ENCODE measurements at places on chromosomes 3 and 15.

DNA sequence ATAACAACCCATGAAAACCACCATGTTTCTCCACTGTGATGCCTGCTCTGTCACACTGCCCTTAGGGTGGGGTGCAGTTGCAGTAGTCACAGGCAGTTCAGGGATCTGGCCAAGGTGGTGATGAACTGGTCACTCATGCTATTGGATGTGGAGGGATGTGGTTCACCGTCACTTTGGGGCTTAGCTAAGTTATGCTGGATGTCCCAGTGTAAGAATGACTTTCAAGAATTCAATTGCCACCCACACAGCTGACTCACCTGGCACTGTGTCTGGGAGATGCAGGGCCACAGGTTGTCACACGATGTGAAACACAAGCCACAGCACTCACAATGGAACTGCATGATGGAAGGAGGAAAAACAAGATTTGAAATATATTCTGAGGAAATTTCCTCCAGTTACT is 146.1 kb upstream of the CTNNB1 start:
- H3K4me3 ChIP-seq = no peak overlapping the region
- H3K27ac ChIP-seq = no peak overlapping the region
- DNase-seq = no peak
- no peaks in the 10 kb centered on the region for H3K36me3 ChIP-seq
- no peaks in the 10 kb centered on the region for H3K4me1 ChIP-seq

- DNase-seq = no peak
- H3K36me3 ChIP-seq = no peaks in the 10 kb centered on the region
- no peak overlapping the region for H3K27ac ChIP-seq
- H3K4me1 ChIP-seq = no peaks in the 10 kb centered on the region
- no peaks in the 10 kb centered on the region for H3K27me3 ChIP-seq
Observed at GRCh38 chr3:174495928-174496327, 363.2 kb upstream of the NAALADL2 start.

DNA sequence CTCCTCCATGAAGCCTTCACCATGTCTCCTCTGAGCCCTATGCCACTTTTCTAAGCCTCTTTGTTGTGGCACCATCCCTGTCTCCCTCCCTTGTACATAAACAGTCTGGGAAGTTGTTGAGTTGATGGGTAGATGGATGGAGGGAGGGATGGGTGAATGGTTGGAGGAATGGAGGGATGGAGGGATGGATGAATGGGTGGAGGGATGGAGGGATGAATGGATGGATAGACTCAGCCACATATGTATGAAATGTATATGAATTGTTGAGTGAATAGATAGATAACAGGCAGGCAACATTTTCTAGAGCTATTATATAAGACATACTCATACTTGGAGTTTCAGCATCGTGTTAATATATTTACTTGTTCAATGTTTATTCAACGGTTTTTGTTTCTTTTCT is 58.3 kb upstream of the HES1 start:
- H3K27me3 ChIP-seq = peaks cover 46% of the 10 kb centered on the region
- H3K36me3 ChIP-seq = no peaks in the 10 kb centered on the region
- no peak for DNase-seq
- H3K27ac ChIP-seq = no peak overlapping the region
- no peaks in the 10 kb centered on the region for H3K4me1 ChIP-seq

GRCh38 chr15:31102374-31103342 is 1.1 kb upstream of the TRPM1 start:
- no peak overlapping the region for H3K27ac ChIP-seq
- H3K4me3 ChIP-seq = no peak overlapping the region
- no peak for DNase-seq

- H3K27ac ChIP-seq = no peak overlapping the region
- H3K4me1 ChIP-seq = no peaks in the 10 kb centered on the region
- H3K4me3 ChIP-seq = no peak overlapping the region
- no peak for DNase-seq
Observed at GRCh38 chr3:178895178-178895789, 176.3 kb downstream of the ZMAT3 start.

DNA sequence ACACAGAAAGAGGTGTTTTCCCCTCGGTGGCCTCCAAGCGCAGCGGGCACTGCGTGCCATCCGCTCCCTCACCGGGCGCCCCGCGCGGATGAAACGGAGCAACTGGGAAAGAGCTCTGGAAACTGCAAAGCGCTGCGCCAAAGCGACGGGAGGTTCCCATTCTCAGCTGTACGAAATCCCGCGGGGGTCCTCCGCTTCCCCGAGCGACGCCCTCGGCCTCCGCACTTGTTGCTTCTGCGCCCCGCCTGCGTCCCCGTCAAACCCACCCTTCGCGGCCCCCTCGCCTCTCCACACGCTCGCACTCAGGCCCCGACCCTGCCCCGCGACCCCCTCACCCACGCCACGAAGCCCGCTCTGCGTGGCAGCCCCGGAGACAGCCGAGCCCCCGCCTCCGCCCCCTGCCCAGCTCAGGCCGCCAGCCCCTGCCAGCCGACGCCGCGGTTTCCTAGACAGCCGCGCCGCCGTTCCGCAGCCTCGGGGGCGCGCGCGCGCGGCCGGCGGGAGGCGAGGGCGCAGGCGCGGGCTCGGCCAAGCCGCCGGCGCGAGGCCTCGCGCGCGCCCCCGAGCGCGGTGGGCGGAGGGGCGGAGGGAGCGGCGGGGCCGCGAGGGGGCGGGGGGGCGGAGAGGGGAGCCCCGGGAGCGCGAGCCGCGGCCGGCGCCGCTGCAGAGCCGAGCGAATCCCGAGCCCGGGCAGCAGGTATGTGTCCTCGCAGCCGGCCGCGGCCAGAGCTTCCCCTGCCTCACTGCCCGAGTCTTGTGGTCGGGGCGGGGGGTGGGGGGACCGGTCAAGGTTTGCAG is at the start of gene TMEM266:
TSS of gene TMEM266 (plus strand) at position 666 of the 798 bp plus-strand sequence. CDS start 74,279 bp downstream, outside the sequence.
- peaks cover 65% of the 10 kb centered on the region for H3K27me3 ChIP-seq
- H3K27ac ChIP-seq = peak within 1 kb of the TSS; percentile 1
- H3K36me3 ChIP-seq = no peaks in the 10 kb centered on the region

DNA sequence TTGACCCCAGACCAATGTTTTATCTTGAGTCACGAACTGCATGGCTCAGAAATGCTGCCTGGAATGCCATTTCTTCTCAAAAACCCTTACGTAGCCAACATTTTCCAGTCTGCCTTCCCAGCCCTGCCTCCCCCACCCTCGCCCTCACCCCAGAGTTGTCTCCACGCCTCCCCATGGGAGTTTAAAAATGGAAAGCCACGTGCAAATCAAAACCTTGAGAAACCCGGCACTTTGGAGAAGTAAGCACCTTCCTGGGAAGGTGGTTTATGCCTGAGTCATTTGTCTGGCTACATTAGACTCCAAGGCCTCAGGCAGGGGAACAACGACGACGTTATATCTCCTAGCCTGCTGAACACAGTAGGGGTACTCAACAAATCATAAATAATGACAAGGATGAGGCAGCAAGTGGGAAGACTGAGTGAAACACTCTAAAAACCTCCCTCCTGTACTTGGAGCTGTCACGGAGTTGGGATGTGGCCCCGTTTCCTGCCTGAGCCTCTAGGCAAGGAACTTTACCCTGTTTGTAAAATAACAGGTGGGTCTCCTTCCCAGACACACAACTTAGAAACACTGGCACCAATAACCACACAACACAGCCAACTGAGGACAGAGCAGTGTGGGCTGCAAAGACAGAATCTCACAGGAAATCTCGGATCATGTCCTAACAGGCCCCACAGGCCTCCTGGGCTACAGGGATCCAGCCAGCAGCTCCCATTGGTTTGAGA is 179.1 kb downstream of the NTRK3 start:
- H3K27me3 ChIP-seq = no peaks in the 10 kb centered on the region
- H3K4me1 ChIP-seq = no peaks in the 10 kb centered on the region
- no peak for DNase-seq
- H3K27ac ChIP-seq = no peak overlapping the region

- DNase-seq = no peak
- peaks cover 3% of the 10 kb centered on the region for H3K27me3 ChIP-seq
- no peak overlapping the region for H3K4me3 ChIP-seq
- H3K4me1 ChIP-seq = peaks cover 30% of the 10 kb centered on the region
- no peaks in the 10 kb centered on the region for H3K36me3 ChIP-seq
- H3K27ac ChIP-seq = no peak overlapping the region
Observed at GRCh38 chr15:99434506-99435112, 131.2 kb upstream of the MEF2A start.

DNA sequence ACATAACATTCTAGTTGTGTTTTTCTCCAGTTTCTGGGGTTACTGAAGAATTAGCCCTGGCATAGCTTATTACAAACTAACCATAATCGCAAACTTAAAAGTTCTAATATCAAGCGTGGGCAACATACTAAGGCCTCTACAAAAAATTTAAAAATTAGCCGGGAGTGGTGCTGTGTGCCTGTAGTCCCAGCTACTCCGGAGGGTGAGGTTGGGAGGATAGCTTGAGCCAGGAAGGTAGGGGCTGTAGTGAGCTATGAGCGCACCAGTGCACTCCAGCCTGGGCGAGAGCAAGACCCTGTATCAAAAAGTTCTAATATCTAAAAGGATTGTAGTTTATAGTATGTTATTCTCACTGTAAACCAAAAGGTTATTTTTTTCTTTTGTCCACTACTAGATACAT is 1.1 kb downstream of the OIP5 start:
- H3K27me3 ChIP-seq = no peaks in the 10 kb centered on the region
- DNase-seq = no peak
- peaks cover 24% of the 10 kb centered on the region for H3K4me1 ChIP-seq
- peak overlapping the region; percentile 97 for H3K27ac ChIP-seq
- peaks cover 46% of the 10 kb centered on the region for H3K36me3 ChIP-seq
- peak overlapping the region; percentile 96 for H3K4me3 ChIP-seq

GRCh38 chr3:16670191-16670590 is 65.0 kb upstream of the DAZL start:
- no peak for DNase-seq
- H3K36me3 ChIP-seq = no peaks in the 10 kb centered on the region
- no peaks in the 10 kb centered on the region for H3K27me3 ChIP-seq
- H3K4me3 ChIP-seq = no peak overlapping the region
- H3K4me1 ChIP-seq = no peaks in the 10 kb centered on the region
- no peak overlapping the region for H3K27ac ChIP-seq

GRCh38 chr15:65550681-65551098 is 20.4 kb downstream of the HACD3 start:
- H3K36me3 ChIP-seq = peaks cover 12% of the 10 kb centered on the region
- peak overlapping the region; percentile 54 for H3K27ac ChIP-seq
- no peak for DNase-seq
- H3K4me3 ChIP-seq = no peak overlapping the region
- peaks cover 10% of the 10 kb centered on the region for H3K4me1 ChIP-seq

- no peak overlapping the region for H3K27ac ChIP-seq
- peaks cover 2% of the 10 kb centered on the region for H3K4me1 ChIP-seq
- no peaks in the 10 kb centered on the region for H3K36me3 ChIP-seq
- H3K27me3 ChIP-seq = peaks cover 27% of the 10 kb centered on the region
- no peak for DNase-seq
Observed at GRCh38 chr3:128551867-128552266, 58.9 kb upstream of the GATA2 start.

GRCh38 chr3:130393594-130393993 is 48.1 kb downstream of the COL6A5 start:
- H3K27me3 ChIP-seq = no peaks in the 10 kb centered on the region
- no peak for DNase-seq
- no peaks in the 10 kb centered on the region for H3K4me1 ChIP-seq
- H3K4me3 ChIP-seq = no peak overlapping the region
